ENCODE measurements at places on chromosomes 3 and 15. TPM values are rescaled to one million over a fixed set of nuclear protein-coding genes. Genes with fewer than 3 reads are reported as not detected.
A peak's percentile ranks its signal among the peaks of the same experiment; 100 is the strongest.

DNA sequence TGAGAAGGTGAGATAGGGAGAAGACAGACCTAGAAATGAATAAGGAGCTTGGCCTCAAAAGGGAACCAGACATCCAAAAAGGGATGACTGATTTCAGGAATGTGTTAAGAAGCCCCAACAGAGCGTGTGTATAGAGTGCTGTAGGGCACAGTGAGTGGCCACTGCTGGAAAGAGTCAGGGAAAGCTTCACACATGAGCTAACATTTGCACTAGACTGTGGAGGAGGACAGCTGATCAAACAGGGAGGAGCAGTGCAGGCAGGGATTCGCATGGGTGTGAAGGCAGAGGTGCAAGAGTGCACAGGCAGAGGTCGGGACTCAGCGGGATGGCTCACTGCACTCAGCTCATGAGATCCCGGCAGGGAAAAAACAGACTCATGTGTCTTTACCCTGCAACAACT lies 61.8 kb downstream of the NPTN start:
- peaks cover 87% of the 10 kb centered on the region for H3K36me3 ChIP-seq
- H3K4me1 ChIP-seq, result peaks cover 3% of the 10 kb centered on the region

DNA sequence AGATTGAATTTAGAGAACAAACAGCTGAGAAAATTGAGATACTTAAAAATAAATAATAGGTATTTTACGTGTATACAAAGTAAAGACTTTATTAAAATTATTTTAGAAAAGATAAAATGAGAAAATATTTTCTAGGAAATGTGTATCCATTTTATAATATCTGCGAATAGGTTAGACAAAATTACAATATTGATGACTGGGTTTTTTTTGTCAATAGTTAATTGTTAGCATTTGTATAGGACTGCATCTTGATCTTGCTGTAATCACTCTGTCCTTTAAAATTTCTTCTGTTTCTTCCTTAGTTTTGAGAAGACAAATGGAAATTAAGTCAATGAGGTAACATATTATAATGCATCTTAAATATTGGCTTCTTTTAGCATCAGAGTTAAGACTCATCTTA lies 50.3 kb downstream of the MEF2A start:
- no peaks in the 10 kb centered on the region for H3K4me1 ChIP-seq
- H3K4me3 ChIP-seq, result no peak overlapping the region
- no peaks in the 10 kb centered on the region for H3K36me3 ChIP-seq
- H3K27ac ChIP-seq, result no peak overlapping the region
- DNase-seq, result no peak

DNA sequence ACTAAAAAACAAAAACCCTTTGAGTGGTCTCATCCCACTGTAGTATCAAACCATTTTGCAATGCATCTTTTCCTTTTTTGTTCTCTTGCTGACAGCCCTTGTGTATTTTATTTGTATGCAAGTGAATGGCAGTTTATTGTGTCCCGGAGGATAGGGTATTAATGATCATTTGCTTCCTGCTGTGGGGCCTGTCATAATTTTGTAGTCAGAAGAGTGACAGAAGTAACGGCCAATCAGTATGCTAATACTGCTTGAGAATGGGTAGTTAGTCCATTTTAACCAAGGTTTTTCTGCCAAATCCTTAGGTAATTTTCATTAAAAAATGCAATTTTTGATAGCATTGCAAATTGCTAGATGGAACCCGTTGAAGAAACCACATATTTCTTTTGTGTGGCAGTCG lies 75.5 kb upstream of the PLSCR5 start:
- no peak for DNase-seq
- H3K27me3 ChIP-seq, result no peaks in the 10 kb centered on the region
- H3K36me3 ChIP-seq, result no peaks in the 10 kb centered on the region
- no peak overlapping the region for H3K4me3 ChIP-seq
- no peaks in the 10 kb centered on the region for H3K4me1 ChIP-seq

DNA sequence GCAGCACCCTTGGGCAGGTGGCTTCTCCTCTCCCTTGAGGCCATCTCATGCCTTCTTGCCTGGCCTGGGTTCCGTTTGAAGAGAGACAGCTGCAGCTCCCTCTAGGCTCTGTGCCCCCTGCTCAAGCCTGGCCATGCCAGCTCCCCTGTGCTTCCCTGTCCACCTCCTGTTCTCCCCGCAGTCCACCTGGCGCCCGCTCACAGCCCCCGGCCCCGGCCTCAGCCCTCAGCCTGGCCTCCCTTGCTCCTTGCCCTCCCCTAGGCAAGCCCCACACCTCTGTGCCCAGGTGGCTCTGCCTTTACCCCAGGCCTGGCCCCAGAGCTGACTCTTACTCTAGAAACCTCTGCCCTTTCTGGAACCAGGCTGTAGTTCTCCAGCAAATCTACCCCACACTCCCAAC lies 13.9 kb upstream of the RHO start:
- no peaks in the 10 kb centered on the region for H3K27me3 ChIP-seq
- DNase-seq, result no peak
- H3K4me1 ChIP-seq, result no peaks in the 10 kb centered on the region
- H3K27ac ChIP-seq, result no peak overlapping the region
- H3K36me3 ChIP-seq, result no peaks in the 10 kb centered on the region
- H3K4me3 ChIP-seq, result no peak overlapping the region

DNA sequence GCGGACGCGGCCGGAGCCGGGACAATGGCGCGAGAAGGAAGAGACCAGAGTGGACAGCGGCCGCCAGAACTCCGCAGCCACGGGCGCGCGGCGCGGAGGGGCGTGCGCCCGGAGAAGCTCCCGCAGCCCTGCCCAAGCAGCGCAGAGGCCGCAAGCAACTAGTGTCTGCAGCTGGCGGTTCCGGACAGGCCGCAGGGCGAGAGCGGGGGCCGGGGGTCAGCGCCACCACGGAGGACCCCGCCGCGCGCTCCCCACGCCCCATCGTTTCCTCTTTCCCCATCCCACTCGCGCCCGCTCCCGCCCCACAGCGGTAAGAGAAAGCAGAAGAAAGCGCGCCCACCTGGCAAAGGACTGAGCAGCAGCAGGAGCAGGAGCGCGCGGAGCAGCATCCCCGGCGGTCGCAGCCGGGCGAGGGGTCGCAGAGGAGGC lies 440 bp downstream of the PRTG start:
- no peaks in the 10 kb centered on the region for H3K36me3 ChIP-seq
- H3K4me1 ChIP-seq, result peaks cover 19% of the 10 kb centered on the region
- H3K27me3 ChIP-seq, result peaks cover 10% of the 10 kb centered on the region
- DNase-seq, result no peak

GRCh38 chr15:69720536-69720935 lies 267.9 kb downstream of the RPLP1 start:
- no peak for DNase-seq
- H3K27me3 ChIP-seq, result no peaks in the 10 kb centered on the region
- no peaks in the 10 kb centered on the region for H3K4me1 ChIP-seq
- no peak overlapping the region for H3K27ac ChIP-seq

- peaks cover 50% of the 10 kb centered on the region for H3K4me1 ChIP-seq
- peak overlapping the region; percentile 98 for H3K4me3 ChIP-seq
- no peaks in the 10 kb centered on the region for H3K27me3 ChIP-seq
- H3K36me3 ChIP-seq, result no peaks in the 10 kb centered on the region
- no peak for DNase-seq
Measured at GRCh38 chr3:113695431-113695785, 1.0 kb downstream of the USF3 start.

DNA sequence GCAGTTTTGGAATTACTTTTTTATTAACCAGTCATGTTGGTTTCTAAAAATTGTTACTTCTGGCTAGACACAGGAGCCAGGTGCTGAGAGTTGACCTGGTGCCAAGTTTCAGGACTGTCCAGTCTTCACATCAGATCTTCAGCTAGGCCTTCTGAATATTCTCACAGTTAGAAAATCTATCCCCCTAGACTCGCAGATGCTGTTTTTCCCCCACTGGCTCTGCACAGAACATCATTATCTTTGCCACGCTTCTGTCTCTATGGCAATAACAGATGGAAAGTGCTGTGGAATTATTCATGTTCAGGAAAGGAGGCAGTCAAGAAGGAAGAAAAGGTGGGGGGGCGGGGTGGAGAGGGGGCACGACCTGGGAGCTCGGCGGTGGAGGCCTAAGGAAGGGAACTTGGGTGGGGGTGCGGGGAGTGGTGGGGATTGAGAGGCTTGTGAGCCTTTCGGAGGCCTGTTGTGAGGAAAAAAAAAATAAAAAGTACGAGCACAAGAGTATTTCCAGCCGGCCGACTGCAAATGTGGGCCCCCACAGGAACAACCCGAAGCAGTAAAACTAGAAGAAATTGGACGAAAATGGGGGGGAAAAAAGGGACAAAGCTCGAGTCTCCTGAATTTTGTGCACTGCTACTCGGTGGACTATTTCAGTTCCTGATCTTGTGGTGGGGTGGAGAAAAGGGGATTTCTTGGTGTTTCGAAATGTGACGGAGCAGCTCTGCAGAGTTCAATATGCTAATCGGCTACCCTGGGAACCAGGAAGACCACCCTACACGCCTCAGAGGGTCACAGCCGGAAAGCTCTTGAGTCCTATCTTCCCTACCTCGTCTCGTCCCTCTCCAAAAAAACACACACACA lies 1.5 kb upstream of the SKIL start:
- DNase-seq, result no peak
- H3K27me3 ChIP-seq, result no peaks in the 10 kb centered on the region
- peak overlapping the region; percentile 99 for H3K27ac ChIP-seq
- peaks cover 19% of the 10 kb centered on the region for H3K4me1 ChIP-seq
- peaks cover 5% of the 10 kb centered on the region for H3K36me3 ChIP-seq

GRCh38 chr3:77040216-77040615 lies 317 bp downstream of the ROBO2 start:
- peaks cover 22% of the 10 kb centered on the region for H3K4me1 ChIP-seq
- H3K27me3 ChIP-seq, result no peaks in the 10 kb centered on the region
- H3K27ac ChIP-seq, result no peak overlapping the region
- no peak for DNase-seq
- no peaks in the 10 kb centered on the region for H3K36me3 ChIP-seq
- peak overlapping the region; percentile 55 for H3K4me3 ChIP-seq

DNA sequence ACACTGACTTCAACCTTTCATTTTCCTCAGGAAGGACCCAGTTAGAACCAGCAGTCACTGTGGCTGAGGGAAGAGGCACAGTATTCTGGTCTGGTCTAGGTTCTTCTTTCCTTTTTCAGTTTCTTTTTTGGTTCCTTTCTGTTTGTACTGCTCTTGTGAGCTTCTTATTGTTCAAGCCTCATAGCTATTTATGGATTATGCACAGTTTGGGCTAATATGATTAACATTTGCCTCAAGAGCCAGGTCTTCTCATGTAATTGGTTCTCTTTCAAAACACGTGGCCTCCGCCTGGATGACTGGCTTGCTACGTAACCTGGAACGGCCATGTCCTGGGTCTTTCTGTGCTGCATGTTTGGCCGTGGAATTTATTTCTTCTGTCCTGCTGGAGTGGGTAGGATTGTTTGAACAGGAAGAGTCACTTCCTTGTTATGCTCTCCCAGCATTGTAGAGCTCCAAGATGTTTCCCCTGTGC lies 43.3 kb downstream of the RBMS3 start:
- H3K27me3 ChIP-seq, result no peaks in the 10 kb centered on the region
- DNase-seq, result peak; percentile 18
- peaks cover 4% of the 10 kb centered on the region for H3K4me1 ChIP-seq
- H3K27ac ChIP-seq, result peak overlapping the region; percentile 43

- no peaks in the 10 kb centered on the region for H3K4me1 ChIP-seq
- H3K4me3 ChIP-seq, result no peak overlapping the region
- DNase-seq, result no peak
Measured at GRCh38 chr3:190281308-190282051, 40.8 kb downstream of the CLDN1 start.

GRCh38 chr3:11534011-11534792 lies 109.5 kb downstream of the VGLL4 start:
- H3K36me3 ChIP-seq, result no peaks in the 10 kb centered on the region
- no peak overlapping the region for H3K4me3 ChIP-seq
- no peaks in the 10 kb centered on the region for H3K4me1 ChIP-seq
- no peak for DNase-seq
- no peaks in the 10 kb centered on the region for H3K27me3 ChIP-seq
- H3K27ac ChIP-seq, result no peak overlapping the region

DNA sequence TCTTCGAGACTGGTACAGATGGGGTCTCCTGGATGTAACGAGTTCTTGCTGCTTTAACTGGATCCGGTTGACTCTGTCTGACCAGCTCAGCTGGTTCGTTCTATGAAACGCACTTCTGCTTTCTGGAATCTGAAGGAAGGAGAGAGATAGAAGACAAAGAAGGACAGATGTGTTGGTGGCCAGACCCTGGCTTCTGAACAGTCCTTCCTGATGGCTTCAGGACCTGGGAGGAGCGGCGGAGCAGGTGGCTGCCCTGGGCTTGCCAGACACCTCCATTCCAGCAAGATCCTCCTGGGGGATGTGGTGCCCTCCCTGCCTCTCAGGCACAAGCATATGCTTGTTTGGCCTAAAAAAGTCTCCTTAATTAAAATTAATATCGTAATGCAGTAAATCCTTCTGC lies 99.9 kb downstream of the APBA2 start:
- H3K4me3 ChIP-seq, result no peak overlapping the region
- peaks cover 8% of the 10 kb centered on the region for H3K4me1 ChIP-seq
- H3K27me3 ChIP-seq, result no peaks in the 10 kb centered on the region

GRCh38 chr15:66190746-66191145 lies 62.8 kb downstream of the MEGF11 start:
- peaks cover 11% of the 10 kb centered on the region for H3K27me3 ChIP-seq
- no peaks in the 10 kb centered on the region for H3K4me1 ChIP-seq
- no peak overlapping the region for H3K27ac ChIP-seq
- no peaks in the 10 kb centered on the region for H3K36me3 ChIP-seq

- H3K36me3 ChIP-seq, result no peaks in the 10 kb centered on the region
- H3K4me3 ChIP-seq, result no peak overlapping the region
- H3K4me1 ChIP-seq, result no peaks in the 10 kb centered on the region
- H3K27ac ChIP-seq, result peak overlapping the region; percentile 51
- no peak for DNase-seq
- H3K27me3 ChIP-seq, result no peaks in the 10 kb centered on the region
Measured at GRCh38 chr3:188712248-188712924, 459.4 kb upstream of the TPRG1 start.

DNA sequence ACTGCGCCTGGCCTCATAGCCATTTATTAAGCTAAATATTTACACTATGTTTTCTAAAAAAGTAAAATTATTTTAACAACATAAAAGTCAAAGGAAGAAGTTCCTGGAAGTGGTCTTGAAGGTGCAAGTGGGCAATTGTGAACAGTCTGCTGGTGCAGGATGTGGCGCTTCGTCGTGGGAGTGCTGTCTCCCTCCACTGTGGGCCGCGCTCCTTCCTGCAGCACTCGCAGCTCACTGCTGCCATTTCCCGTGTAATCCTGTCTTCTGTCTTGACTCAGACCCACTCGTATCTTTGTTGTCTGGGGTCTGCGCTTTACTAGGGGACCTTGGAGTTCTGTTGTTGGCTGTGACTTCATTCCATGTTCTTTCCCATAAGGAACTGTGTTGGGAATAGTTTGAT lies 56.3 kb downstream of the APBA2 start:
- DNase-seq, result no peak
- H3K27me3 ChIP-seq, result no peaks in the 10 kb centered on the region
- no peak overlapping the region for H3K27ac ChIP-seq
- H3K36me3 ChIP-seq, result no peaks in the 10 kb centered on the region

GRCh38 chr3:10364806-10365205 lies 43.9 kb upstream of the SEC13 start:
- no peaks in the 10 kb centered on the region for H3K36me3 ChIP-seq
- H3K27ac ChIP-seq, result no peak overlapping the region
- no peak for DNase-seq
- H3K4me3 ChIP-seq, result no peak overlapping the region

UBE2Q2 gene
- total RNA-seq, result 49.5 TPM

SUSD5 gene
- total RNA-seq, result 0.90 TPM

BFSP2 gene
- 2.6 TPM for total RNA-seq

DAZL gene
- not detected for total RNA-seq

Data from tibial nerve (tissue), 4 donors.